Breast epithelium (tissue), 4 donors: ENCODE measurements at places on chromosomes 2 and 18.

- no peak for DNase-seq
Observed at GRCh38 chr2:159737292-159737916, 25.1 kb downstream of the MARCHF7 start.

DNA sequence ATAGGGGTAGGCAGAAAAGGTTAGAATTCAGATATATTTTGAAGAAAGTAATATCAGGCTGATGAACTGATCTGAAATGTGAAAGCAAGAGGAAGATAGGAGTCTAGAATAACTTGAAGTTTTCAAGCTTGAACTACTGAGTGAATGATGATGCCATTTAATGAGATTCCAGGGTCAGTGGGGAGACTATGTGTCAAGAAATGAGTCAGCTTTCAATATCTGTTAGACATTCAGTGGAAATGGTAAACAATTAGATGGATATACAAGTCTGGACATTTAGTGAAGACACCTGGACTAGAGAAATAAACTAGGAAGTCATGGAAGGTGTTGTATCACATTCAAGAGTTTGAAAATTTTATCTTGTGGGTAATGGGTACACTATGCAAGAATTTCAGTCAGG is 326.9 kb downstream of the FSIP2 start:
- no peak for DNase-seq

DNA sequence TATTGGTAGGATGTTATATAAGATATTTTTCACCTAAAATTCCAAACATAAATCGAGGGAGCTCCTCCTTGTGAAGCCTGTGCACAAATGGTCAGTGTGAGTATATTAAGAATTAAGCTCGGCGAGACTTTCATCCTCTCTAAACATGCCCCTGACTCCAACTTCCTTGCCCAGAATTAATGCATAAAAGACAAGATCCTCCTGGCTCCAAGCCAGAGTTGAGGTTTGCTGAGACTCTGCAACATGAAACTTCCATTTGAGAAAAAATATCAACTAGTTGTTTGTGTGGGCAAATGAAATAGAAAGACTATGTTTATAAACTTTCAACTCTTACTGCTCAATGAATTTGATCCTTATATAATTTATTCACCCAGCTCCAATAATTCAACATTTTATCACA is 68.1 kb downstream of the CCDC178 start:
- DNase-seq = no peak

DNA sequence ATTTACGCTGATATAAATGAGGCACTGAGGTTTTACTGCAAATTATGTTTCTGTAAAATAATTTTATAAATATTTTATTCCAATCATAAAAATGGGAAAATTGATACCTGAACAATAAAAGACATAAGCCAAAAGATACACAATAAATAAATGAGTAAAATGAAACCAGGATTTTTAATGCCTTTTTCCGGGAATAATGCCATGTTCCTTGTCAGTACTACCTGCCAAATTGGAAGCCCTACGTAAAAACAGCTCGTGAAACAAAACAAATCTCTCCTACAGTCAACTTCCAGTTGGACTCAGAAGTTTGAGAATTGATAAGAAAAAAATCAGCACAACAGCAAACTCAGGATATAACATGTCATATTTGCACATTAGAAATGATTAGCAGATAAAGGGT is 18.0 kb downstream of the GALNT3 start:
- DNase-seq = no peak

DNA sequence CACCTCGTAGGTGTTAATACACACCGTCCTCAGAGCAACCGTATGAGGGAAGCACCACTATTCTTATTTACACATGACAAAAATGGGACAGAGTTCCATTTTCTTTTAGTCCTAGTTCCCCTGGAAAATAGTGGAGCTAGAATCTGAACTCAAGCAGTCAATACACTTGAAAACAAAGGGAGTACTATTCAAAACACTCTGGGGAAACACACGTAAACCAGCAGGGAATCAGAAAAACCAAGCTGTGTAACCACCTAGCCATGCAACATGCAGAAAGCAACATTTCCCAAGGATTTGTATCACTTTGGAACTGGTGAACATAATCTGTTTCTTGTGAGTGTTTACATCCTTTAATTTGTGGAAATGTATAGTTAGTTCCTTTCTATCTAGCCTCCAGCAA is 208.2 kb downstream of the UBE2E3 start:
- no peak for DNase-seq
